ENCODE measurements at places on chromosomes 11 and 22.

GRCh38 chr11:121591405-121592033 lies 138.8 kb upstream of the SORL1-AS1 start:
- peak; percentile 66 for DNase-seq

GRCh38 chr11:45655831-45656230 lies 9.6 kb downstream of the CHST1 start:
- DNase-seq, result no peak

DNA sequence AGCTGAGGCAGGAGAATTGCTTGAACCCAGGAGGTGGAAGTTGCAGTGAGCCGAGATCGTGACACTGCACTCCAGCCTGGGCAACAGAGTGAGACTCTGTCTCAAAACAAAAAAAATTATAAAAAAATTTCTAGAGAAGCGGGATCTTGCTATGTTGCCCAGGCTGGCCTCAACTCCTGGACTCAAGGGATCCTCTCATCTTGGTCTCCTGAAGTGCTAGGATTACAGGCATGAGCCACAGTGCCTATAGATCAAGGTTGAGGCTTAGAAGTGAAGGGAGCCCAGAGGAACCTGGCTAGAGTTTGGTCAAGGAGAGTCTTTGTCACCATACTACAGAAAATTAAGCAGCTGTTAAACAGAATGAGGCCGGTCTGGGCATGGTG lies 1.4 kb upstream of the MCM5 start:
- DNase-seq, result no peak

DNA sequence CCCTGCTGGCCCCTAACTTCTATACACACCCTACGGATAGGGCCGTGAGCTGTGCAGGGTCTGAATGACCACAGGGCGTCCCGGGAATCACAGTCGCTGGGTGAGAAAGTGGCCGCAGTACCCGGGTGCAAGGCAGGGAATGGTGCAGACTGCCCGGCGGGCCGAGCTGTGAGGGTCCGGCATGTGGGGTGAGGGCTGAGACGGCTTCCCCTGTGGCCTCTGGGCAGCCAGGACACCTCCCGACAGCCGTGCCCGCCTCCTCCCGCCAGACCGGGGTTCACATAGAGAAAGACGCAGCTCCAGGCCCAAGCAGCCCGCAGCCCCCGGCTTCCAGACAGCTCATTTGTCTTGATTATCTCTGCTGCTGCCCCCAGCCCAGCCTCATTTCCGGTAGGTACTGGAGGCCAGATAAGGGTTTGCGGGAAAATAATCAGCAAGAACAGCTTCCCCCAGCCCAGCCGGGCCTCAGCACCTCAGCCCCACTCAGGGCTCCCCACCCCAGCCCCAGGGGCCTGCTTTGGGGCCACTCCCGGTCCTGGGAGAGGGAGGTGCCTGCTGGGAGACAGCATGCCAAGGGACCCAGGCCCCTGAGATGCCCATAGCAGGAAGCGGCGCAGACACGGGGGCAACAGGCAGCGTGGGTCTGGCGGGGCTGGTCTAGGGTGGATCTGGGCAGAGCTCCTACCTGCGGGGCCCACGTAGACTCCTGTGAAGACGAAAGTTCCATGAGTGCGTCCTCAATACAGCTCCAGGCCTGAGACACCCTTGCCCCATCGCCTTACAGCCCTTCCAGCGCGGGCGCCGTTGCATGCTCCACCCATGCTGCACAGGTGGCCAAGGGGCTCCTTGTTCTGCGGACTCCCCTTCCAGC lies 123.1 kb downstream of the BRD1 start:
- no peak for DNase-seq

DNA sequence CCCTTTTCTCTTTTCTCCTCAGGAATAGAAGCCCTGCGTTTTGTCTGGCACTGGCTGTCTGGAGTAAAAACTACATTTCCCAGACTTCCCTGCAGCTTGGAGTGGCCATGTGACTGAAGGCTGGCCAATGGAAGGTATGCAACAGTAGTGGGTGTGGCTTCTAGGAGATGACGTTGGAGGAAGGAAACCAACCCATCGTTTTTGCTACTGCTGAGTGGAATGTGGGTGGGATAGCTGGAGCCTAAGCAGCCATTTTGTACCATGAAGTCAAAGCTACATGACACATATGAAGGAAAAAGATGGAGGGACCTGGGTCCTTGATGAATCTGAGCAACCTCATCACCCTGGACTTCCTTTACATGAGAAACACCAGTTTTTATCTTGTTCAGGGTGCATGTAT lies 19.6 kb downstream of the FGF3 start:
- peak; percentile 6 for DNase-seq

- no peak for DNase-seq
Measured at GRCh38 chr11:122343210-122343609, 227.2 kb upstream of the BLID start.

DNA sequence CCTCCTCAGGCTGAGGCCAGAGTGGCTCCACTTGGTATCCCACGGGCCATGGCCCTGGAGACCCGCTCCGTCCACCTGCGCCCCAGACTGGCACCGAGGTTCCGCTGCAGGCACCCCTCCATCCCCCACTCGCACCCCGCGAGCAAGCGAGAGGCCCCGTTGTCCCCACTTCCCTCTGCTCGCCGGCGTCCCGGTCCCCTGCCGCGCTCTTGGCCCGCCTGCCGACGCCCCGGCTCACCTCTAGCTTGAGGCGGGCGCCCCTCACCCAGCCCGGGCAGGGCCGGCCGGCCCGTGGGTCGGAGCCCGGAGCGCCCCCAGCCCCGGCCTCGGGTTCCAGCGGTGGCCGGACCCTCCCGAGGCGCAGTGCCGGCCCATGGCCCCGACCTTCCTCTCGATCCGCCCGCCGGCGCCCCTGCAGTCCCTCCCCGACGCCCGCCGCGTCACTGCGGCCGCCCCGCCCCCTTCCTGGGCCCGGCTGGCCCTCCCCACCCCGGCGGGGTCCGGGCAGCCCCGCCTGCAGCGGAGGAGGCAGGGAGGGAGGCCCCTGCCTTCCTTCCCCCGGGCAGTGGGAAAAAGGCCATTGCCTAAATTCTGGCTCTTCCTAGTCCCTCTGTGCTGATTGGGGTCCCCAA lies at the start of gene PITPNM1:
Gene PITPNM1, minus strand, starts transcription at position 414 of the 632 bp plus-strand sequence. CDS start 1,183 bp downstream, outside the sequence.
- DNase-seq, result no peak

- DNase-seq, result no peak
Measured at GRCh38 chr11:119605137-119605665, 123.8 kb downstream of the NECTIN1 start.

DNA sequence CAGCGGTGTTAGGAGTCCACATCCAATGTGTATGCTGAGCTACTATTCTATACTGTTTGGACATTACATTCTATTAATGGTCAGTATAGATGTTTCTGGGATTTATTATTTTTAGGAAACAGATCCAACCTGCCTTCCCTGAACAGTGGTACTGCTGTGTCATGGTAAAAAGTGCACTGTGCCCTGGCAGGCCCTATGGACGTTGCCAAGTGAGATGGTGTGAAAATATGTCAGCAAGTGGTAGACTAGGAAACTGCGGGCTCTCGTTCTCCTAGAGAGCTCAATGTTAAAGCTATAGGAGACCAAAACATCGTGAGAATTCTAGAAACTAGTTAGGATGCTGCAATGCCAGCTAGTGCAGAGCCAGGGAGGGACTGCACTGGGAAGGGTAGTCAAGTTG lies 26.0 kb upstream of the CYP2D6 start:
- no peak for DNase-seq

DNA sequence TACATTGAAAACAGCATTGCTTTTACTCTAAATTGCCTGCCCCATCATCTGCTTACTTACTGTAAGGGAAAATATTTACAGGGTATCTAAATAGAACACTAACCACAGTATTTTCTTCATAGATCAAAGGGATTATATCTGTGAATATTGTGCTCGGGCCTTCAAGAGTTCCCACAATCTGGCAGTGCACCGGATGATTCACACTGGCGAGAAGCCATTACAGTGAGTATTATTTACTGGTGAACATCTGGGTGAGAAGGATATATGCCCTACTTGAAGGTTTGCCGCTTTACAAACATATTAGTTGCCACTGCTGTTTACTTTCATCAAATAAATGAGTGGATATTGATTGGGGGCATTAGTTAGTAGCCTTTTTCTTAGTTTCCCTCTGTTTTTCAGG lies 5.9 kb upstream of the CNTF start:
- peak; percentile 57 for DNase-seq

- DNase-seq, result no peak
Measured at GRCh38 chr22:45083659-45084305, 74.0 kb upstream of the PHF21B start.

DNA sequence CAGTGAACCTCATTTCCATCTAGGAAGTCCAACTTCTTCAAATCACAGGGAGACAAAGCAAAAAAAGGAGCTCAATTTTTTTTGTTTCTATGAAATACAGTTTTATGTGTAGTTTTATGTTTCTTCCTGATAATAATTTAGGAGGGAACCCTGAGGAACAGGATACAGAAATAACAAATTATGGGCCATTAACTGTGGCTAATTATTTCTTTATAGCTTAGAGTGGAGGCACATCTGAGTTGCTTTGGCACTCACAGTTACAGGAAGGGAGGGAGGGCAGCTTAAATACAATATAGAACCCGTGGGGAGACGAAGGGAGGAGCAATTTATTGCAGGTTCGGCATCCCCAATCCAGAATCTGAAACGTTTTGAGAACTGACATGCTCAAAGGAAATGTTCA lies 37.1 kb upstream of the HORMAD2 start:
- no peak for DNase-seq

- no peak for DNase-seq
Measured at GRCh38 chr11:114025329-114025907, 34.1 kb upstream of the ZBTB16 start.

GRCh38 chr11:37040921-37041320 lies 442.9 kb upstream of the RAG2 start:
- DNase-seq, result no peak

GRCh38 chr11:60988658-60989057 lies 17.2 kb downstream of the CD6 start:
- no peak for DNase-seq

DNA sequence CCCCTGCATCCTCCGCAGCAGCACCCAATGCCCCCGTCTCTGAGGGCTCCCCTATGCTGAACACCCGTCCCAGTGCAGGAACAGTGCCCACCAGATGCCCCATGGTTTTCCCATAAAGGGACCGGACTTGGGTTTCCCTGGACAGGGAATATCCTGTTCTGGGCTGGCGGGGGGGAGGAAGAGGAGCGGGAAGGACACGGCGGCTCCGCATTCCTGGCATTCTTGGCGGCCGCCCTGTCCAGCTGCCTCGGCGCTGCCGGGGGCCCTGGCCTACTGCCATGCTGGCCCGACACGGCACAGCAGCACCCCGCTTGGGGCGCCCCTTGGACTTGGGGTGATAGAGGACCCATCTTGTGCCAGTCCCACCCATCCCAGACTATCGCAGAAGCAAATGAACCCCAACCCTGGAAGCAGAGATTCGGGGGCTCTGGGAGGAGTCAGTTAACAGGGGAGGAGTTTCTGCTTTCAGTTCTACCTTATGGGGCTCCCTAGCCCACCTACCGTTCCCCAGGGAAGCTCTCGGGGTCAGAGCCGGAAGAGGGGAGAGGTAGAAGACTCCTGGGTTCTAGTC lies 23.7 kb upstream of the CBX7 start:
- DNase-seq, result no peak

GRCh38 chr11:18768978-18769377 lies 22.6 kb downstream of the PTPN5 start:
- DNase-seq, result no peak

DNA sequence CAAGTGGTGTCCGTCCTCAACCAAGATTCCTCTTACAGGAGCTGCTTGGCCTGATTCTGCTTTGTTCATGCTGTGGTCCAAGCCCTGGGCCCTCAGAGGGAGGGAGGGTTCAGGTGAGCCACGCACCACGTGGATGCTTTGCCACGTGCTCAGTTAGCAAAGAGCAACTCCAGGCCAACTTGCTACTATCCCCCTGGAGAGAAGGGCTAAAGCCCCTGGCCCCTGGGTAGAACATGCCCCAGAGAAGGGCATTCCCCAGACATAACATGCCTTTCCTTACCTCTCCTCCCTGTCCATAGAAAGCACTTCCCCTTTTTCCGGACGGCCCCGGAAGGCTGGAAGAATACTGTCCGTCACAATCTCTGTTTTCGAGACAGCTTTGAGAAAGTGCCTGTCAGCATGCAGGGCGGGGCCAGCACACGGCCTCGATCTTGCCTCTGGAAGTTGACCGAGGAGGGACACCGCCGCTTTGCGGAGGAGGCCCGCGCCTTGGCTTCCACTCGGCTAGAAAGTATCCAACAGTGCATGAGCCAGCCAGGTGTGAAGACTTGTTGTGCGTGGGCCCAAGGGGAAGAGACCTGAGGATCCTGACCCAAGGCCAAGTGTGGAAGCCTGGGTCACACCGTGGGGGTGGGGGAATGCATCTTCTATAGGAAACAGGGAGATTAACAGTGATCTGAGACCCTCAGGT lies 8.8 kb downstream of the FOXR1 start:
- DNase-seq, result no peak

DNA sequence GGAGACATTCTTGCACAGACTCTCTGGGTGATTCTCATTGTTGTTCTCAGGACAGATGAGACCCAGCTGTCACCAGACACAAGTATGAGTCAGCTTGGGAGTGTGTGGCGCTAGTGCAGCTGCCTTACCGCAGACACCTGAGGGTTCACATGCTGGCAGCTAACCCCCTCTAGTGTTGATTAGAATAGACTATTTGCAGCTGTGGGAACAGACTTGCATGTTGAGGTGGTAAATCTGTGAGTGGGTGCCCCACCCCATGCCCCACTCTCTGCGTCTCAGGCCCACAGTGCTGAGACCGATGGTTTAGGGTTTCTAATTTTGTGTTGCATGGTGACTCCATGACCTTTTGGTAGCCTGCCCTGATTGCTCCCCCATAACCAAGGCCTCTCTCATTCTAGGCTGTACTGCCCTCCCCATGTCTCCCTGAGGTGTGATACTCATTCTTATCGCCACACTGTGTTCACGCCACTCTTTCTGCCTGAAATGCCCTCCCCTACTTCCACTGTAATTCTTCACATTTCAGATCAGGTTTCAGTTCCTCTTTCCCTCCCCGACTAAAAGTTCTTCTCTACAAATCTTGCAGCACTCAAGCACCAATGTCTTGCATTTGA lies 73.7 kb upstream of the KIRREL3 start:
- DNase-seq, result no peak
